ENCODE measurements at places on chromosomes 6 and 20. TPM values are rescaled to one million over a fixed set of nuclear protein-coding genes. Genes with fewer than 3 reads are reported as not detected.

Gene DUSP15
- total RNA-seq = 3.4 TPM

Gene PRSS35
- 0.07 TPM for total RNA-seq

Gene SNPH
- total RNA-seq = 2.4 TPM

DNA sequence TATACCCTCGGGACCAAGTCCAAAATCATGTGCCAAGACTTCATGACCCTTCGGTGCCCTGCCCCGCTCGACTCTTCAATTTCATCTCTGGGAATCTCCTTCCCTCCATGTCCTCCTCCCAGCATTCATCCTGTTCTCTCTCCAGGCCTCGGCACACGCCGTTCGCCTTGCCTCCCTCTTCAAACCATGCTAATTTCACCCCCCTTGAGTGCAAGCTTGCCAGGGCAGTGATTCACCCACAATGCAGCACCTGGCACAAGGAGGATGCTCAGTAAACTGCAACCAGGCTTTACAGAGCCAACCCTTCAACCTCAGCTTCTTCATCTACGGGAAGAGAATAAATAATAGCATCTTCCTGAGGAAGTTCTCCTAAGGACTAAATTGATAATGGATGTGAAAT is 4.1 kb downstream of the KCNS1 start:
- no peak for DNase-seq

DNA sequence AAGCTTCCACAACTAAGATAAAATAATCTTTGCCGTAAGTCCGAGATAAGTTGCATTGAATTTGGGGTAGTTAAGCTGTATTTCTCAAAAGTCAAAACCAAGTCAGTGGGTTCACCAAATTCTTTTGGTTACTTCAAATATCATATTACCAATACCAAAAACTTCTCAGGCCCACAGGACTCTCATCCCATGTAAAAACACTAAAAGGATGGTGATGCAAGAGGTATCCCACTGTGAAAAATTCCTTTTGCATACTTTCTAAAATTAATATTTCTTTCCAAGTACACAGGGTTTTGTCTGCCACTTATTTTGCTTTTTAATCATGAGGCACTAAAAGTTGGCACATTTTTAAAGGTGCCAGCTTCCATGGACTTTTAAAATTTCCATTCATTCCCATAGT is 151.3 kb downstream of the GJA10 start:
- DNase-seq = no peak

GRCh38 chr20:57759724-57760123 is 49.9 kb upstream of the PMEPA1 start:
- no peak for DNase-seq

DNA sequence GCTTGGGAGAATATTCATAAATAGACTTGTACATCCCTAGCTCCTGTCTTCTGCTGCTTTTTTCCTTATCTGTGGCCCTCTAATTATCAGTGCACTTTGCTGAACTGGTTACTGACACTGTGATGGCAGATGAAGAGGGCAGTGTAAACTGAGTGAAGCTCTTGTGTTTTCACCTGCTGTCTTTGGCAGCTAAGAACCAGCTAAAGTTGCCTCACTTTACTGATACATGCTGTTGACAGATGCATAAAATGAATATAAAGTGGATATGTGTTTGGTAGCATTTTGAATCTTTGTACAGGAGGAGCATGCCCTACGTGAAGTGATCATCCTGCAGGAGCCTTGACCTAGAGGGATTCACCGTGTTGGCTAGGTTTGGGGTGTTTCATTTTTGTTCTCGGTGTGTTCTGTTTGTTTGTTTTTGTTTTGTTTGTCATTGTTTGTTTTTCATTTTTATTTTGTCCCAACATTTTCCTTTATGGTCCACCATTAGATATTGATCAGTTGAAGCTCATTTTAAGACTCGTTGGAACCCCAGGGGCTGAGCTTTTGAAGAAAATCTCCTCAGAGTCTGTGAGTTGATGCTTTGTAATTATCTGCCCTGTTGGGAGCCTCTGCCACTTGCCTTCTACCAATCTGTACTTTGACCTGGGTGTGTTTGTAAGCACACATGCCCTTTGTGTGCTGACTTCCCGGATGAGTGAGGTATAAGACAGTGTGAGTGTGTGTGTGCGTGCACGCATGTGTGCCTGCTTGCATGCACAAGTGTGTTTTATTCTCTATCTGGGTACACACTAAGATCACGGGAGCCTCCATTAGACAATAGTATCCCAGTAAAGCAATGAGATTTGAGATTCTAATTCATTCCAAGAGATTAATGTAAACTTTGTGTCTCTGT is 34.6 kb upstream of the MAPK13 start:
- DNase-seq = no peak

GRCh38 chr6:148193063-148193680 is 149.5 kb upstream of the SASH1 start:
- DNase-seq = no peak

DNA sequence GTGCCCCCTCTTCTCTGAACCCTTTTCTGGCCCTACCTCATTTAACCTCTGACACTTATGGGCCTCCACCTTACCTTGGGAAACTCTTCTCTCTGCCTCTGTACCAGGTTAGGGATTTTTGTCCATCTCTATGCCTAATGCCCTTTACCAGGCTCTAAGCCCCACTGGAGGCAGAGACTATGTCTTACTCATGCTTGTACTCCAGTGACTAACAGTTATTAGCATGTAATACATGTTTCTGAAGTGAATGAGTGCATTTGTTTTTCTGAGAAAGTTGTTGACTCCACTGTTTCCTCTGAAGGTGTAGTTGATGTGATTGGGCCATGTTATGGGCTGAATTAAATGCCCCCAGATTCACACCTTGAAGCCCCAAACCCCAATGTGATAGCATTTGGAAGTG is 234.3 kb downstream of the PACRG start:
- DNase-seq = no peak

- no peak for DNase-seq
Measured at GRCh38 chr6:33769248-33769821, 19.6 kb downstream of the LEMD2 start.

- DNase-seq = peak; percentile 2
Measured at GRCh38 chr20:13325033-13325432, 104.0 kb downstream of the ISM1 start.

DNA sequence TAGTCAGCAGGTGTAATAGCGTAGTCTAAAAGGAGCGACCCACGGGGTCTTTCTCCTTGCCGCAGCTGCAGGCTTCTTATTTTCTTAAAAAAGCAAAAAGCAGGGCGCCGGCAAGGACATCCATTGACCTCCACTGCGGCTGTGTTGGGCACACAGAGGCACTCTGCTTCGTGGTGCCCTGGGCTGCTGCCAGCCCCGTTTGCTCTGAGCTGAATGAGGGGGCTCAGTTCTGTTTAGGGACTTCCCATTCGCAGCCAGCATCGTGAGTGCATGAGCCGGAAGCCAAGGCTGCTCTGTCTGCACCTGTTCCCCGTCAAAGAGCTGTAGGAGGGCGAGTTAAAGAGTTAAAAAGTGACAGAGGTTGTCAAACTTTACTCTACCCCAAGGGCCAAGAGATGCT is 1.7 kb upstream of the SLC22A2 start:
- DNase-seq = no peak

DNA sequence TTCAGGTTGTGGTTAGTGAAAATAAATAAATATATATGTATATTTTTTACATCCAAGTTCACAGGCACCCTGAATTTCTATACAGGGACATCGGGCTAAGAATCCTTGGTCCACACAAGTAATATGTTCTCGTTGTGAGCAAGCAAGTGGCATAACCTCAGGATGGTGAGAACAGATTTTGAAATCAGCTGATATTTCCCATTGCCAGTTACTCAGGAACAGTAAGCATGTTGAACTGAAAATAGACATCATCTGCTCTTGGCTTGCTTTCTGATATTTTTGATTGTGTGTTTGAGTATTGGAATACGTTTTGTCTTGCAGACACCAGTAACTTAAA is 87.7 kb downstream of the TRMT6 start:
- DNase-seq = peak; percentile 89

DNA sequence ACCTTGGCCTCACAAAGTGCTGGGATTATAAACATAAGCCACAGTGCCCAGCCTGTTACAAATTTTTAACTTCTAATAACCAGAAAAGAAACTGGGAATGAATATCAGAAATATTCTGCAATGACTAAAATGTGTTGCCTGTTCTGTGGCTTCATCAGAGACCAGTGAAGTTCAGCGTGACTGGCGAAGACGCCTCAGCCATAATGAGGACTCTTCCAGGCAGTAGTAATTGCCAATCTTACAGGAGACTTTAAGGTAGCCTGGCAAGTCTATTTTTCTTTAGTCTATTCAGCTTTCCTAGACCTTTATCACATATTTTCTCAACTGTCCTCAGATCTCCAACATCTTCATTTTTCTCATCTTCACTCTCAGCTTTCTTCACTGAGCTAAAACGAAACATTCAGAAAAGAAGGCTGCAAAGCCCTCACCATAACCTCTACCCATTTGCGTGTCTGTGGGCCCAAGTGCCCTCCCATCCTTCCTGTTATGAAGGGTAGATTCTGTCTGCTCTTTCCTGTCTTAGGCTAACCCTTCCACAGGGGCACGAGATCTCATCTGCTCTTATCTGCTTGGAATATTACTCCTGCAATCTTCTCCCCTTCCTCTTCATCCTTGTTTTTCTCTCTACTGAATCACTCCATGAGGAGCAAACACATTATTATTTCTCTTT is 42.0 kb upstream of the OLIG3 start:
- no peak for DNase-seq

GRCh38 chr6:147561726-147562125 is 53.2 kb downstream of the SAMD5 start:
- DNase-seq = no peak
